ENCODE measurements at places on chromosomes 2 and 18.
A peak's percentile ranks its signal among the peaks of the same experiment; 100 is the strongest.

GRCh38 chr2:2590141-2590540 lies 259.1 kb upstream of the MYT1L start:
- DNase-seq: peak; percentile 17

DNA sequence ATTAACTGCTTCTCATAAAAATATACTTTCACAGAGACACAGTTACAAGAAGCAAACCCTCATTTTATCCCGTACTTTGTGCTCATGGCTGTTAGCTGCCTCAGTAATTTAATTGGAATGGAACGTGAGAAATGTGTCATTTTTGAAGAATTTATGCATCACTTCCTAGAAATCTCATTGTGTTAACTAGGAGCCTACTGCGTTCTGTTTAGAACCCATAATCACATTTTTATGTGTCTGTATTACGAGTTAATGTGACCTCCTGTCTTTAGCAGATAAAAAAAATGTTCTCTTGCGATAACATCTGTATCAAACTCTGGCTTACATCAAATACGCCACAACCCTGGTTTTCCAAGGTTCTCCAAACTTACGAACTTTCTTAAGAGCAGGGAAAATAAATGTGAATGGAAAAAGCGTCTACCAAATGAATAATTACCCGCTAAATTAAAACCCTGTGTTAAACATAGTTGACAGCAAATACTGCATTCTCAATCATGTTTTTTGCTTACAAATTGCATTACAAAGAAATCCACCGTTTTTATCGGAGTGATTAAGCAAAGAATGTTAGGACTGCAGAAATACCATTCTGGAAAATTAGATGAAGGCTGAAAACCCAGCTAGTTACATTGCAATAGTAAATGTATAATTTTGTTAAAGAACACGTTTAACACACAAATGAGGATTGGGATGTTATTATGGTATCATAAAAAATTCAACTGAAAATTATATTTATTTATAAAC lies 12.1 kb upstream of the GBX2 start:
- DNase-seq: no peak

DNA sequence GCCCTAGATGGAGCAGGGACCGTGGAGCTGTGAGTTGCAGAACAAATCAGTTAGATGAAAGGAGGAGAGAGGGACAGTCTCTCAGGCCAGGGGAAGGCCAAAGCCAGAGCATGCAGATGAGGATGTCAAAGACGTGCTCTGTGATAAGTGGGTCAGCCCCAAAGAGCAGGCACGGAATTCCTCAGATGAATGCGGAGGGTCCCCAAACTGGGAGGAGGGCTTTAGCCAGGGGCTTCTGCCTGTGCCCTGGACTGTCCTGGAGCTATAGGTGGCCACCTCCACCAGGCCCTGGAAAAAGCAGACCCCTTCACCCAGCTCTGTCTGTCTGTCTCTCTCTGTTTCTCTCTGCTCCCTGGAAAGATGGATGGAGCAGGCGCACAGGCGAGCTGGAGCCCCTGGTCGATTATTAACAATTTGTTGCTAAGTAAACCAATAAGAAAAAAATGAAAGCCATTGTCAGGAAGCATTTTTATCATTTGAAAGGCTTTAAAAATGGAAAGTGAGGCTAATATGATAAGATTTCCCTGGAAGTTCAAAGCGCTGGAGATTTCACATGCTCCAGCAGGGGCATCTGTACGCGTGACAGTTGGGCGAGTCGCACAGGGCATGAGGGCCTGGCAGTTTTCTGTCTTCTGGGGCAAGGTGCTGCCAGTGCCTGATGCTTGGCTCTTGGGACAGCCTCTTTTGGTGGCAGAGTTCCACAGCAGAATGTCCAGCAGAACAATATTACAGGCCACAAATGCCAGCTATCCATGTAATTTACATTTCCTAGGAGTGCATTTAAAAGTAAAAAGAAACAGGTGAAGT lies 241.0 kb downstream of the GLI2 start:
- no peak for DNase-seq

DNA sequence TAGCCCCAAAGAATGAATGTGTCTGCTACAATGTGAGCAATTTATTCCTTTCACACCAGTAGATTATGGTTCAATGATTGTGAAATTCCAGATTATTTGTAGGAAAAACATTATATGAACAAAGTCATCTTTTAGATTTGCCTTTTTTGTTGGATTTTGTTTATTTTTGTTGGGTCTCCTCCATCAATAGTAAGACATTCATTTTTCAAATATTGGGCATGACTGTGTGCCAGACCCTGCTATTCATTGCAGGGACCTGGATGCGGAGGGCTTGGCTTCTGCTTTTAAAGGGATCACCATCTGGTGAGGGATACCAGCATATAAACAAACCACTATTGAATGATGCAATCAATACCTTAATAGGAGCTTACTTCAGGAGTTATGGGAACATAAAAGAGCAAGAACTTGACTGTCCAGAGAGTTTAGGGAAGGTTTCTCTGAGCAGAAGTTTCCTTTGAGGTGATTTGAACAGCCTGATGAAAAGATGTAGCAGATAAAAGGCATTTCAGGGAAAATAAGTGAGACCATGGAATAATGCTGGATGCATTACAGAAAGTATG lies 486.7 kb downstream of the EPHA4 start:
- no peak for DNase-seq

- no peak for DNase-seq
These were observed 75.6 kb upstream of the UXS1 start for GRCh38 chr2:106269591-106270291.

- DNase-seq: peak; percentile 85
These were observed 24.6 kb upstream of the CASP10 start for GRCh38 chr2:201158111-201158929.

DNA sequence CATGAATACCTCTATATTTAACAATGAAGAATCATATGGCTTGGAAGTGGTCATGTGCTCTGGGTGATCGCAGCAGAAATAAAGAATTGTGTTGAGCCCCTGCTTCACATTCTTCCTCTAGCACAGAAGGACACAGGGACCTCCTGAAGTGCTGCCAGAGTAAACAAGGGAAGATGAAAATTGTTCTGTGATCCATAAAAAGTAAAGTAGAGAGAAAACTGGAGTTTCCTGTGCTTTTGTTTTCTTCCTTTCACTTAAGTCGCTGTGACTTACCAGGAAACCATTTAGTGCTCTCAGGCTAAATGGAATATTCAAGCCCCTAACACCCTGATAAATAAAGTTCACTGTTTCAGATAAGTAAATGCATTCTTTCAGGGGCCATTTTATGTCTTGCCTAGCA lies 1173.6 kb upstream of the CHAC2 start:
- DNase-seq: no peak

GRCh38 chr2:207091928-207092327 lies 73.8 kb downstream of the KLF7 start:
- no peak for DNase-seq

GRCh38 chr2:200456567-200456966 lies 53.3 kb downstream of the KCTD18 start:
- no peak for DNase-seq

GRCh38 chr2:105690566-105690965 lies 54.1 kb upstream of the NCK2 start:
- no peak for DNase-seq

- DNase-seq: no peak
These were observed 4.2 kb downstream of the CAPN10 start for GRCh38 chr2:240590681-240591111.

- no peak for DNase-seq
These were observed 102.8 kb upstream of the STPG4 start for GRCh38 chr2:47257946-47258348.

GRCh38 chr18:63197246-63197869 lies 122.2 kb downstream of the BCL2 start:
- no peak for DNase-seq

DNA sequence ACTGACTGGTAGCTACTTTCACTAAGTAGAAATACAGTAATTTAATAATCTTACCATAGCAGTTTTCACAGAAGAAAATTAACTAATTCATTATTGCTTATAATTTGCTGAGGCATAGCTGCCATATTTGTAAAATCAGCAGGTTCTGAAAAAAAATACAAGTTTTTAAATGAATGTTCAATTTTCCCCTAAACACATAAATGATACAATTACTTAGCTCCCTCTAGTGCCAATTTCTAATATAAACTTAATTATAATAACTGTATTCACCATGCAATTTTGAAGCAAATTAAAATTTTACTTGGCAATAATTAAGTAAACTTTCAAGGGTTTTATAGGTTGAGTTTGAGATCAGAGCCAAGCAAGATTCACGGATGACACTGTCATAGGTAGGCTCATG lies 1321.6 kb upstream of the ACVR2A start:
- DNase-seq: no peak

DNA sequence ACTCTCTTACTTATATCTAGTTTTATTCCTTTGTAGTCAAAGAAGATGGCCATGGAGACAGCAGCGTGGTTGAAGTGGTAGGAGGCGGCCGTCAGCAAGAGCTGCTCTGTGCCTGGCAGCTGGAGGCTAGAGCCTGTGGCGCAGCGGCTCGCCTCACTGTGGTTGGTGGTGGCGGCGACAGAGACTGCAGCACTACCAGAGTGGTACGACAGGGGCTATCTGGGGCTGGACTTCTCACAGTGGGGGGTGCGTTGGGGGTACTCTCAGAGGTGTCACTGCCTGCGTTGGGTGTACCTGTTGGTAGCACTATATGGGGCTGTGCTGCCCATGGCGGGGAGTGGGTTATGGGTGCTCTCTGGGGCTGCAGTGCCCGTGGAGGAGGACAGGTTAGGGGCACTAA lies 8.5 kb upstream of the ANKRD62 start:
- peak; percentile 51 for DNase-seq

DNA sequence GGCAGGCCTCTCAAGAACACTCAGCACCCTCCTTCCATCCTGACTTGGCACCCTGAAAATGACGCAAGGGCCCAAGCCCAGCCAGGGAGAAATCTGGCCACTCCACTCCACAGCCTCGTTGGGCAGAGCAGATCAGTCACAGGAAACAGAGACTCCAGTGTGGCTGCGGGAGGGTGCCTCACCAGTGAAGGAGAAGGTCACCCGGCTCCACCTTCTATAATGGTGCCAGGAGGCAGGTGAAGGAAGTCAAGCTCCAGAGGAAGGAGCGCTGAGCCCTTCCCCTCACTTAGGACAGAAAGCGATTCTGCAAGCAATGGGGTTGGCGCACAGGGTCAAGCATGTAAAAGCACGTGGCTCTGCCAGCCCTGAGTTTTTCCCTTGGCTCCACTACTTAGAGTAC lies 35.3 kb downstream of the CRACDL start:
- no peak for DNase-seq
